ENCODE measurements at places on chromosomes 4 and X.

- DNase-seq, result peak; percentile 2
These were observed 49.6 kb downstream of the KLF8 start for GRCh38 chrX:56281789-56282188.

DNA sequence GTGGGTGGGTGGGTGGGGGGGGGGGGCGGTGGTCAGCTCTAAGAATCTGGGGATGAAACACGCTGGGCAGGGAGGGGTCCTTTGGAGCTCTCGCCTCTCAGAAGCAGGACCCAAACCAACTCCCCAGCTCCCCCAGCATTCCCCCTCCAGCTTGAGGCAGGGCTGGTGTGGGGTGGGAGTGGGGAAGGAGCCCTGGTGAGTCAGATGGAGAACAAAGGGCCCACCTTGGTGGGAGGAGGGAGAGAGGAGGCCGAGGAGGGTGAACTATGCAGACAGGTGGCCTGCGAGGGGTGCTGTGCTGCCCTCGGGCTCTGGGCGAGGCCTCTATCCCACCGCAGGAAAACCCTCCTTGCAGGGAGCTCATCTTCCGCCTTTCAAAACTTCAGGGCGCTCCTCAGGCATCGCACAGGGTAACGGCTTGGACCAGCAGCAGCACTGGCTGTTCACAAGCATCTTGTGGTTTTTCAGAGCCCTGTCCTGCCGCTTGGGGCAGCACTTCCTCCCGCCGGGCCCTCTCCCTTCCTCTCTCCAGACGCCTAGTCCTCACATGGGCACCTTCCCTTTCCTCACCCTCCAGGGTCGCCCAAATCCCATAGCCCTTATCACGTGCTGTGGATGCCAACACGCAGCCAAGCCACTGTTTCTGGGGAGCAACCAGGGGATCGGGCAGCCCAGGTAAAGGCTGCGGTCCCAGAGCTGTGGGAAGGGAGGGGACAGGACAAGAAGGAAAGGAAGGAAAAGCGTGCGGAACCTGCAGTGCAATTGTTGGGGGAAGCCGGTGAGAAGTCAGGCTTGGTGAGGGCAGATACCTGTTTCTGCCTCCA, 34.0 kb upstream of the GRPEL1 start:
- peak; percentile 43 for DNase-seq

DNA sequence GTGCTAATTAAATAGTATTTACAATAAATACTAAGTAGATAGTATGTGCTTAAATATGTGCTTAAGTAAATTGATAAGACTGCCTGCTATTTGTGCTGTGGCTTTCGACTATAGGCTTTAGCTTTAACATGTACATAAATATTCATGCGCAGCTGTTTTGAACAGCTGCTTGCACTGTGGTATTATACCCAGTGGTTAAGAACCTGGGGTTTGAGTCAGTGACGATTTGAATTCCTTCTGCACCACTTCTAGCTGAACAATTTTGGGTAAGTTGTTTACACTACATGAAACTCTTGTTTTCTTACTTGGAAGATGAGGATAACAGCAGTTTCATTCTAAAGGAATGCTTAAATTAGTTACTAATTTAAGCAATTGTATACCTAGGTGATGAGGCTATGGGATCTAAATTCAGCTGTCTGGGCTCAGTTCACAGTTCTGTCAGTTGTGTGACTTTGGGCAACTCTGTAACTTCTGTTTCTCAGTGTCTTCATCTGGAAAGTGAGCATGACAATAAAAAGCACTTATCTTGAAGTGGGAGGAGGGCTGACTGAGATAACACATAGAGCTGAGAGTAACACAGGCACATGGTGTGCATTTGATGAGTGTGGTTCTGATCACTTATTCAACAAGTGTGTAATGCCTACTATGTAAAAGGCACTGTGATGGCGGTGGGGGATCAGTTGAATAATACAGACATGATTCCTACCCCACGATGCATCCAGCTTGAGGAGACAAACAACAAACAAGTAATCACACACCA, 37.0 kb downstream of the HPGDS start:
- DNase-seq, result no peak

DNA sequence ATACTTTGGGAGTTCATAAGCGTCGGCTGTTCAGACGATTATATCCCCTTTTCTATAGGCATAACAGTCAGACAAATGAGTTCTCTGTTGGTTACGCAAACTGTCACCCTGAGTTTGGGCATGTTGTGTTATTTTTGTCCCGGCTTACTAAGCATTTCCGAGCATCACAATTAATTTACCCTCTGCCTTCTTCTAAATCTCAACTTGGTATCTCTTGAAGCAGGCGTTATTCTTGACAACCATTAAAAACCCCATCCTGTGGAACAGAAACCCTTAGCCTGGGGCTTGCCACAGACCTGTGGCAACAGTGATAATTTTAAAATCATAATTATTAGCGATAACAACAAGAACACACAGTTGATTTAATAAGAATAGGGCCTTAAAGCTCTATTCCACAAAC, 558.7 kb downstream of the INPP4B start:
- DNase-seq, result no peak

DNA sequence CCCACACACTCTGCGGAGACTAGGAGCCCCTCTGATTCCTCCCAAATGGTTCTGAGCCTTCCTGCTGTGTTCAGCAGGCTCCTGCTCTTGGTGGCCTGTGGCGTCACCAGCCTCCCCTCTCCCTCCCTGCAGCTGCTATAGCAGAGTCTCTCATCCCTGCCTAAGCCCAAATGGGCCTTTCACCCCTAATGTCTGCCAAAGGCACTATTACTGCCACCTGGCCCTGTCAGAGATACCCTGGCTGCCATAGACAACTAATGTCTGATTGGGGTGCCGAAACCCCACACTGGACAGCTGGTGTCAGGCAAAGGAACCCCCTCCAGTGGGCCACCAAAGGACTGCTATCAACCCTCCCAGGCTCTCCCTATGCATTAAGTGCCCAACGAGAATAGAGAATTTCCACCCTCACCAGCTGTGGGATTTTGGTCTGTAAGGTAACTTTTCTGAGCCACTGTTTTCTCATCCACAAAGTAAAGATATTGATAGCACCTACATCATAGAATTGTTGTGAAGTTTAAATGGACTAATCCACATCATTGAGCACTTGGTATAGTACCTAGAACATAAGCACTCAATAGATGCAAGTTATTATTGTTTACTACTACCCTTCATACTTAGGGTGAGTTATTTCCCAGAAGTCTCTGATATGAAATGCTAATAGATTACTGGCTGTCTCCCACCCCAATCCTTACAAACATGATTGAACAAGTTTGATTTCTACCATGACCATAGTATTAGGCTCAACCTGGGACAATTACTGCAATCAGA, 421.3 kb downstream of the MID1IP1 start:
- DNase-seq, result no peak

DNA sequence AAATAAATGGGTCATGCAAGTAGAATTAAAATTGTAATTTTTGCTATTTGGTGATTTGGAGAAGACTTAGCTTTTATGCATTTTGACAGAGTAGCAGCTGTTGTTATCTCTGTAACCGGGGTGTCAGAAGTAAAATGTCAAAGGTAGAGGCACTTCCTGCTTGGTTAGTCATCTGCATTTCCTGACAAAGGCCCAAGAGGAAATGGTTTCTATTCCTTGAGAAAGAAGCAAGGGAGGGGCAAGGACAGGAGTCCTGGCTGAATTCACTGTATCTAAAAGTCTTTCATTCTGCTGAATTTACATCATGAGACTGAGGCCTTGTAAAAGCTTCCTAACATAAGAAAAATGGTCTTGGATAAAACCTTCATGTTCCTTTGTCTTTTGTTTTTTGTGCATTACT, 550.9 kb upstream of the BOD1L1 start:
- no peak for DNase-seq

- no peak for DNase-seq
These were observed 92.0 kb downstream of the GATB start for GRCh38 chr4:151668689-151669402.

DNA sequence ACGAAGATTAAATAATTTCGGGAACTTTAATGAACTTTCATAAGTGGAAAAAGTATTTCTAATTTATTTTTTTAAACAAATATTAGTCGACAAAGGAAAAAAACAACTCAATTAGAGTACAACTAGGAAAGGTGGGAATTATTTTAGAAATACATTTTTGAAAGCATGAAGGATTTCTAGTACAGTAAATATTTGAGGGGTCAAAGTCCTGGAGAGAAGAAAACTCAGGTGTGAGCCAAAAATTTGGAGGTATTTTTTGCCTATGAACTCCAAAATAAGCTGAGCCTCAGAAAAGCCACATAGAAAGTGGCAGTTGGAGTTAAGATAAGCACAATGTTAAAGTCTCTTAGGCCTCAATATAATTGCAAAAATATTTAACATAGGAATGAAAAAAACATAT, 2017.3 kb downstream of the C4orf33 start:
- DNase-seq, result no peak

GRCh38 chr4:137609718-137610430, 77.6 kb upstream of the PCDH18 start:
- no peak for DNase-seq

- DNase-seq, result no peak
These were observed 1210.6 kb upstream of the PABPC4L start for GRCh38 chr4:135412213-135412612.

- DNase-seq, result no peak
These were observed 7.8 kb upstream of the CHRNA9 start for GRCh38 chr4:40327340-40327739.

Measured in stimulated activated CD4-positive, alpha-beta T cell treated with anti-CD3 and anti-CD28 coated beads, Interleukin-4, amount 100 ng/mL, for 48 hours (primary cell).